ENCODE measurements at places on chromosomes 3 and 15.

GRCh38 chr3:8011902-8012301 lies 489.7 kb upstream of the LMCD1 start:
- ATAC-seq, result no peak

DNA sequence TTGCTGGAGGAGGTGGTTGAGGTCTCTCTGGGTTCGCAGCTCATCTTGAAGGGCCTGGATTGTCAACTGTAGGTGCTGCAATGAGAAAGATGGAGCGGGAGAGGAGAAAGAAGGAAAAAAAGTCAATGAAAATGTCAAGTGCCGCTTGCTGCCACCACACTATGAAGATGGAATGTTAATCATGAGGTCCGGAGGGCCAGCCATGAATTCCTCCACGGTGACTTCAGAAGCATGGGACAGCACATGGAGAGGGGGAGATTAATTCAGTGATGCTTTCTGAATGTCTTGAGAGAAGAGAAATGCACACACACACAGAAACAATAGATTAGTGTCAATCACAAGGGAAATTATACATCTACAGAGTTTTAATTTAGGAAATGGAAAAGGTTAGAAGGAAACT lies 171.9 kb downstream of the ERC2 start:
- ATAC-seq, result no peak

DNA sequence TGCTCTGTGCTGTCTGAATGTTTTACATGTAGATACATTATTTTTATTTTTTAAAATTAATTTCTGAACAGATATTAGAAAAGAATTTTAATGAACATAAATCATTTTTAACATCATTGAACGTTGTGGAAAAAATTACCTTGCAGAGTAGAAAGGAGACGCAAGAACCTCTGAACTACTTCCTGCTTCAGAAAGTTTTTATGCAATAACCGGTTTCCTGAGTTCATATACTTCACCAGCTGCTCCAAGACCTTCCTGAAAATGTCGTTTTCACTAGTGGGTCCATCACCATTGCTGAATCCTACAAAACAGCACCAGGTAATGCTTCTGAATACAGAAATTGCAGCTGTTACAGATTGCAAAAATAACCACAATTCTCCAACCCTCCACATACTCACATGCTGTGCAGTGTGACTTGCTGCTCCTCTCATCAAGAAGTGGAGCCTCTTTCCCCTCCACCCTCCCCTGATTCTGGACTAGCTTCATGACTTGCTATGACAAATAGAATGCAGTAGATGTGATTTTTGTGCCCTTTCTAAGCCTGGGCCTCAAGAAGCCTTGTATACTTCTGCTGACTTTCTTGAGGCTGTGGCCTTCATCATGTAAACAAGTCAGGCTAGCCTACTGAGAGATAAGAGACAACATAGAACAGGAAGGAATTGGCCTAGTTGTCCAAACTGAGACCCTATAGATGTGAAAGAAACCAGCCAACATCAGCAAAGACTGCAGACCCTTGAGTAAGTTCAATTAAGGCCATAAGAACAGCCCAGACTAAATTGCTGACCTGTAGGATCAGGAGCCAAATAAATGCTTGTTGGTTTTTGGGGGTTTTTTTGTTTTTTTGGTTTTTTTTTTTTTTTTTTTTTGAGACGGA lies 80.4 kb downstream of the TRANK1 start:
- ATAC-seq, result no peak

DNA sequence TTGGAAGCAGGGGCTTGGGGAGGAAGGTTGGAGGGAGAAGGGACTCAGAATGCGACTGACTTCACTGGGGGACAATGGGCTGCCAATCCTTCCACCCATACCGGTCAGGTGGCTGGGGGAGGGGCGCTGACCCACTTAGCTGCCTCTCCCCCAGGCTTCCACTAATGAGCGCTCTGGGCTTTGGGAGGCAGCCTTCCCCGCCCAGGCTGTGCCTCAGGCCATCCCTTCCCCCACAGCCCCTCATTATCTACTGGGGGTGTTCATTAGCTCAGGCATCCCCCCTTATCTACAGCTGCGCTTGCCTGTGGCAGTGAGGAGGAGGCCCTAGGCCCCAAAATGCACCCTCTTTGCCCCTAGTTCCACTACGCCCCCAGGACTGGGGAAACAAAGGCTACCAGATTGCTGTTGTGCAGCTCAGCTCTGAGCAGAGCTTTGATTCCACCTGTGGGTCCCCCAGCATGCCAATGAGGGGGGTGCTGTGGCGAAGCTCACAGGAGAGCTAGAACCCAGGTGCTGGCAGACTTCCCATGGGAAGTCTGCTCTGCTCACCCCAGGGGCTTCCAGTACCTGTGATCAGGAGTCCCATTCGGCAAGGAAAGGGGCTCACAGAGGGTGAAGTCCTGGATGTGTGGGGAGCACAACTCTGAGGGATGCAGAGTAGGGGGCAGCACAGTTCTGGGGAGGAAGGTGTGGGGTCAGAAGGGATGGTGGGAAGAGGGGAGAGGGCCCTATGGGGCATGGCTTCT lies 29.4 kb upstream of the SEMA3F start:
- ATAC-seq, result no peak

- no peak for ATAC-seq
These were observed 518.1 kb downstream of the ROBO1 start for GRCh38 chr3:79249701-79250100.

GRCh38 chr3:31213869-31214486 lies 318.7 kb upstream of the STT3B start:
- peak; percentile 16 for ATAC-seq

GRCh38 chr3:156643729-156644389 lies 30.5 kb upstream of the TIPARP start:
- ATAC-seq, result peak; percentile 79

DNA sequence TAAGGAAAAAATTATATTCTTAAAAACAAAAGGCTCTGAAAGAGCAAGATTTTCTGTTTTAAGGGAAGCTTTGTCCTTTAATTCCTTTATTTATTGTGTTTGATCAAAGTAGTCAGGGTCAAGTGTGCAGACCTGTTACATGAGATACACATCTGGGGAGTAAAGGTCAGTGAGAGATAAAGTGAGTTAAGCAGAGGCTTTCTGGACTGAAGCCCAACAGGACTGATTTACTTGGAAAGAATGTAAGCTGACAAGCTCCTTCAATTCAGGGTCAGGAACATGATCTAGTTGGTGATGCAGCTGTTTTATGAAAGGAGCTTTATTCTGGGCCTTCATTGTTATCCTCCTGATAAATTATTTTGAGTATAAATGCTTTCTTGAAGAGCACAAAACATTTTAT lies 20.7 kb upstream of the OTOL1 start:
- ATAC-seq, result no peak

- peak; percentile 47 for ATAC-seq
These were observed 40.8 kb upstream of the KLF13 start for GRCh38 chr15:31285772-31286261.

- ATAC-seq, result no peak
These were observed 44.4 kb downstream of the PTH1R start for GRCh38 chr3:46921871-46922271.

DNA sequence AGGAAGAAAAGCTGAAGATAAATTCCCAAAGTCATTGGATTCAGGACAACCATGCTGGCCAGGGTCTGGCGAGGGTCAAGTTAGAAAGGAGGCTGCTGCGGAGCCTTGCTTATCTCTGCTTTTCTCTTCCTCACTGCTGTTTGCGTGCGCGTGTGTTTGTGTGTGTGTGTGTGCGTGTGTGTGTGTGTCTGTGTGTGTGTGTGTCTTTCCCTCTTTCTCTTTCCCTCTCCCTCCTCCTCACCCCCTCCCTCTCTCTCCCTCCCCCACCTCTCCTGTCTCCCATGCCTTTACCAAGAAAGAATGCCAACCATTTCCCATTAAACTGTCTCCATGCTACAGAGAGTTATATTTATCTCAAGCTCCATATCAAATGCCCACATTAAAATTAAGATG lies at the start of gene COLQ:
Gene COLQ, minus strand, starts transcription at position 134 of the 393 bp plus-strand sequence. Its CDS starts 81 bp downstream, at position 53.
- ATAC-seq, result no peak
